ENCODE measurements at places on chromosomes 7 and 10. TPM values are rescaled to one million over a fixed set of nuclear protein-coding genes. Genes with fewer than 3 reads are reported as not detected.

NPC1L1 gene
- total RNA-seq, result not detected

SNX10 gene
- total RNA-seq, result 3.4 TPM

IDI2 gene
- not detected for total RNA-seq

TWIST1 gene
- 16.4 TPM for total RNA-seq

UCN3 gene
- not detected for total RNA-seq

SAMD9 gene
- 10.9 TPM for total RNA-seq

FZD8 gene
- total RNA-seq, result 23.8 TPM

ARHGEF35 gene
- total RNA-seq, result 4.2 TPM

GALNT17 gene
- 38.0 TPM for total RNA-seq

DNAJC1 gene
- total RNA-seq, result 29.4 TPM

TCERG1L gene
- 0.31 TPM for total RNA-seq

SPDYE1 gene
- not detected for total RNA-seq

Data from tongue (tissue), 3 donors.